ENCODE measurements at places on chromosomes 3 and 15. TPM values are rescaled to one million over a fixed set of nuclear protein-coding genes. Genes with fewer than 3 reads are reported as not detected.

Gene GLT8D1
- polyA plus RNA-seq, result 53.8 TPM

Gene C3orf49
- polyA plus RNA-seq, result 0.33 TPM

GRCh38 chr3:100020876-100021644 is 93.2 kb downstream of the FILIP1L start:
- no peak overlapping the region for H3K4me3 ChIP-seq
- no peak for DNase-seq
- H3K27me3 ChIP-seq, result no peaks in the 10 kb centered on the region
- no peak overlapping the region for H3K27ac ChIP-seq
- H3K4me1 ChIP-seq, result peaks cover 21% of the 10 kb centered on the region

GRCh38 chr3:55651011-55651410 is 163.9 kb upstream of the WNT5A start:
- no peak for DNase-seq
- H3K4me3 ChIP-seq, result no peak overlapping the region
- H3K4me1 ChIP-seq, result no peaks in the 10 kb centered on the region
- H3K36me3 ChIP-seq, result no peaks in the 10 kb centered on the region
- H3K27ac ChIP-seq, result no peak overlapping the region
- peaks cover 5% of the 10 kb centered on the region for H3K27me3 ChIP-seq

- H3K27ac ChIP-seq, result no peak overlapping the region
- H3K27me3 ChIP-seq, result no peaks in the 10 kb centered on the region
- no peaks in the 10 kb centered on the region for H3K36me3 ChIP-seq
- H3K4me3 ChIP-seq, result no peak overlapping the region
These were observed 95.1 kb upstream of the ZBED2 start for GRCh38 chr3:111690242-111690641.

Gene PLSCR2
- 0.79 TPM for polyA plus RNA-seq

Gene SLCO3A1
- 5.1 TPM for polyA plus RNA-seq

GRCh38 chr15:25057574-25057973 is 102.8 kb downstream of the SNRPN start:
- no peak overlapping the region for H3K27ac ChIP-seq
- H3K27me3 ChIP-seq, result no peaks in the 10 kb centered on the region
- no peak overlapping the region for H3K4me3 ChIP-seq
- H3K4me1 ChIP-seq, result no peaks in the 10 kb centered on the region

Gene ASB14
- polyA plus RNA-seq, result 0.78 TPM

GRCh38 chr3:174126990-174127758 is 729.6 kb downstream of the NLGN1 start:
- H3K4me1 ChIP-seq, result no peaks in the 10 kb centered on the region
- no peak overlapping the region for H3K27ac ChIP-seq
- H3K36me3 ChIP-seq, result no peaks in the 10 kb centered on the region
- H3K4me3 ChIP-seq, result no peak overlapping the region

DNA sequence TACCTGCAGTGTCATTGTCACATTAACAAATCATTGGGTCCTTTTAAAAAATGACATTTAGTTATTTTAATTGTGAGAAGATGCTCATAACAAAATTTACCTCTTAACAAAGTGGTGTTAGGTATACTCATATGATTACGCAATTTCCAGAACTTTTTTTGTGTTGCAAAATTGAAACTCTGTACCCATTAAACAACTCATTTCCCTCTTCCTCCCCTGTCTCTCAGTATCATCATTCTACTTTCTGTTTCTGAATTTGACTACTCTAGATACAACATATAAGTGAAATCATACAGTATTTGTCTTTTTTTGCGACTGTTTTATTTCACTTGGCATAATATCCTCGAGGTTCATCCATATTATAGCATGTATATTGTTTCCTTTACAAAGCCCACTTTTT is 58.7 kb upstream of the CHST2 start:
- H3K4me1 ChIP-seq, result peaks cover 4% of the 10 kb centered on the region
- H3K4me3 ChIP-seq, result no peak overlapping the region
- no peaks in the 10 kb centered on the region for H3K27me3 ChIP-seq
- H3K27ac ChIP-seq, result no peak overlapping the region
- no peak for DNase-seq

DNA sequence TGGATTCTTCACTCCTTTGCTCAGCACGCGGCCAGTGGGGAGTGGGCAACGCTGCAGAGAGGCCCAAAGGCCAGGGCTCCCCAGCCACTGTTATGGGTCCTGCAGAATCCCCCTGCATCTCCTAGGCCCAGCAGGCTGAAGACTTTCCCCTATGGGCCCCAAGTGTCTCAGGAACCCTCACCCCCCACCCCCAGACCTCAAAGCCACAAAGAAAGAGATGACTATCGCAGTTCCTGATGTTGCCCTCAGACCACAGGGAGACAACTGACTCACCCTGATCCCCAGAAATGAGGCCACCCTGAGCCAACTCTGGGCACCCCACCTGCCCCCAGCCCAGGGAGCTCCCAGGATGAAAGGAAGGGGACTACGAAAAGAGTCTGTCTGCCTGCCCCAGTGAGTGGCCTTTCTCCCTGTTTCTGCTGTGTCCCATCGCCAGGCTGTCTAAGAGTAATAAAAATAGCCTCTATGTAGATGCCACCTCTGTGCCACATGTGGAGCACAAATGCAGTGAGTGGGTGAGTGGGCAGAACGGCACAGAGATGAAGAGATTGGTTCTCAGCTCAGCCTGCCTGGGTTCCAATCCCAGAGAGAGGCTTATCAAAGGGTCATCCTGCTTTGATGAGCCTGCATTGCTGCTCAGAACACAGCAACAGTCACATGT is 283.0 kb downstream of the UACA start:
- no peaks in the 10 kb centered on the region for H3K4me1 ChIP-seq
- H3K36me3 ChIP-seq, result no peaks in the 10 kb centered on the region
- DNase-seq, result no peak
- H3K4me3 ChIP-seq, result no peak overlapping the region

GRCh38 chr15:96119734-96120133 is 210.8 kb upstream of the NR2F2 start:
- H3K36me3 ChIP-seq, result no peaks in the 10 kb centered on the region
- H3K4me3 ChIP-seq, result no peak overlapping the region
- H3K27ac ChIP-seq, result no peak overlapping the region
- DNase-seq, result no peak
- H3K27me3 ChIP-seq, result no peaks in the 10 kb centered on the region

Gene PRICKLE2
- polyA plus RNA-seq, result 10.5 TPM

Gene LIPH
- 6.9 TPM for polyA plus RNA-seq

- H3K4me3 ChIP-seq, result no peak overlapping the region
- DNase-seq, result no peak
- H3K36me3 ChIP-seq, result peaks cover 92% of the 10 kb centered on the region
- H3K27me3 ChIP-seq, result peaks cover 3% of the 10 kb centered on the region
- H3K27ac ChIP-seq, result no peak overlapping the region
- H3K4me1 ChIP-seq, result peaks cover 28% of the 10 kb centered on the region
These were observed 5.4 kb upstream of the GRAMD2A start for GRCh38 chr15:72202801-72203506.

DNA sequence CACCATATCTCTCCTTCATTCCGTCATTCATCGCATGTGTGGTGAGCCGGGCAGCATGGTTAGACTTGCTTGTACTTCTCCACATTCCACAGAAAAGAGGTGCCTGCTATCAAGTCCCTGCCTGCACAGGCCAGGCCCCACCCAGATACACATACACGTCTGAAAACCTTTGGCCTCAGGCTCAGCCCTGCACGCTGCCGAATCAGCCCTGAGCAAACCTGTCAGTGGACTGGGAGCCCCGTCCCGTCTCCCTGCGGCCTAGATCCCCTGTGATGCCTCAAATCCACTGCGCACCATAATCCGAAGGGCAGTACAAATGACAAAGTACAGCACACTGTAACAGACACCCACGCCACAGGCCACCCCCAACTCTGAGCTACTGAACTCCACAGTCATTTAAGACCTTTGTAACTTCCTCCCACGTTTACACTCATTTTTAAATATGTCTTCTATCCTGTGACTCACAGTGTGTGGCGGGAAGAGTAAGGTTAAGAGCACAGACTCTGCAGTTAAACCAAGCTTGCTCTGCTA is 67.1 kb downstream of the MB21D2 start:
- H3K4me3 ChIP-seq, result no peak overlapping the region
- H3K27me3 ChIP-seq, result no peaks in the 10 kb centered on the region
- H3K27ac ChIP-seq, result peak overlapping the region; percentile 92
- DNase-seq, result peak; percentile 94
- H3K4me1 ChIP-seq, result peaks cover 40% of the 10 kb centered on the region
- no peaks in the 10 kb centered on the region for H3K36me3 ChIP-seq

DNA sequence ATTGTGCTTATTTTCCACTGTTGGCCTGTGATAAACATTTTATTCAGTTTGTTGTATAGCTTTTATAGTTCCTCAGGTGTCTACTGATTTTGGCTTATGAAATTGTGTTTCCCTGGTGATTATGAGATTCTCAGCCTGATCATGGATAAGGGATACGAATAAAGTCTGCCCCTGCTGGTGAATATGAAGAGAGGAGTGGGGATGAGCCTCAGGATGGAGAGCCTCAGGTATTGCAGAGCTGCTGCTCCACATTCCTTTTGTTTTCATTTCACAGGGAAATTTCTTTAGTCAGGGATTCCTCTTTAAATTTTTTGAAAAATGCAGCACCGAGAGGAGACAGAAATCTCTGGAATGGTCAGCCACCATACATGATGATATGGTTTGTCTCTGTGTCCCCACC is 14.7 kb upstream of the RAB6B start:
- DNase-seq, result no peak
- no peaks in the 10 kb centered on the region for H3K4me1 ChIP-seq
- H3K27me3 ChIP-seq, result peaks cover 4% of the 10 kb centered on the region
- H3K27ac ChIP-seq, result no peak overlapping the region
- H3K36me3 ChIP-seq, result no peaks in the 10 kb centered on the region
- no peak overlapping the region for H3K4me3 ChIP-seq

DNA sequence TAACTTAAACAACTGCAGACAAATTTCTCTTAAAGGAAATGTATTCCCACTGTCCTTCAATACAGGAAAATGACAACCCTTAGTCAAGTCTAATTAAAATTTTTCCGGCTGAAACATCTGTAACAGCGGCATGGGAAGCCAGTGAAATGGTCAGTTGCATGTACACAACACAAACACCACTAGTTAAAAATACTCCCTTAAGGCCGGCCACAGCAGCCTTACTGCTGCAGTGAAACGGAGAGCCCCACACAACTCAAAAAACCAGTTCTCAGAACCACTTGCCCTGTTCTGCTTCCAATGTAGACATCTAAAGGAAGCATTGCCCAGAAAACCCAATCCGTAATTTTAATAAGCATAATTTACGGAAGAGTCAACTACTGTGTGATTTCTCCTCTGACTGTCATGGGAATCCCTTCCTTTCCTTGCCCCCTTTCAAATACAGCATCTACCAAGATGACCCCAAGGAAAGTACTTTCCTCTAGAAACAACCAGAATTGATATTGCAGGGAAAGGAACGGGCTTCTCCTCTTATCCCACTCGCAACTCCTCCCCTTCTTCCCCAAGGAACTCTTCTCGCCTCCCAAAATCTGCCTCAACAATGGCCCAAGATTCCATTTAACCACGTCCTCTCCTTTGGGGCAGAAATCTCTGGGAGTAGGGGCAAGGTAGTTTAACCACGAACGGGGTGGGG is 1.6 kb downstream of the FBN1 start:
- peaks cover 31% of the 10 kb centered on the region for H3K27me3 ChIP-seq
- H3K36me3 ChIP-seq, result no peaks in the 10 kb centered on the region
- no peaks in the 10 kb centered on the region for H3K4me1 ChIP-seq
- peak overlapping the region; percentile 63 for H3K4me3 ChIP-seq
- H3K27ac ChIP-seq, result peak overlapping the region; percentile 30

DNA sequence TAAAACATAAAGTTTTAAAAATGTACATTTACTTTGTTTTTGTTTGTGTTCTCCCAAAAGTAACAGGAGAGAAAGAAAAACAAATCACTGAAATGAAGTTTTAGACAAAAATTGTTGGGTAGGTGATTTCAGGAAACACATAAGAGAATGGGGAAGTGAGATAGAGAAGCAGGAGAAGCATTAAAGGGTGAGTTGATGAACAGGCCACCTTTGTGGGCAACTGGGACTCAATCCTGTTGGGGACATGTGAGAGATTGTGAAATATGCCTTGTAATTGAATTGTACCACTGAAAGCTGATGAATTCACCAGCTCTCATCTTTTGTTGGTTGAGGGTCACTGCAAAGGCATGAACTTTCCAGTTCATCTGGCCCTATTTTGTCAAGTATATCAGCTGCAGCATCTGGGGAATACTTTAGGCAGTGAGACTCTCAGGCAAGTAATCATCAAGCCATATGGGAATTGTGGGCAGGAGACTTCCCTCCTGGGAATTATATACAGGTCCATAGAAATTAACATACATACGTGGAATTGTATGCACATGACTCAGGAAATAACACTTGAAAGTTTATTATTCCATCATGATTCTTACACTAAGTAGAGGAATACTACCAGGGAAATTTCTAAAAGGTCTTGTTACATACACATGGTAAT is 181.0 kb downstream of the ZBBX start:
- no peak for DNase-seq
- no peak overlapping the region for H3K4me3 ChIP-seq
- H3K4me1 ChIP-seq, result no peaks in the 10 kb centered on the region
- no peaks in the 10 kb centered on the region for H3K36me3 ChIP-seq
- H3K27ac ChIP-seq, result no peak overlapping the region

GRCh38 chr3:31213869-31214486 is 318.7 kb upstream of the STT3B start:
- H3K4me3 ChIP-seq, result no peak overlapping the region
- H3K36me3 ChIP-seq, result no peaks in the 10 kb centered on the region
- DNase-seq, result peak; percentile 62
- no peaks in the 10 kb centered on the region for H3K27me3 ChIP-seq
- H3K4me1 ChIP-seq, result peaks cover 5% of the 10 kb centered on the region

DNA sequence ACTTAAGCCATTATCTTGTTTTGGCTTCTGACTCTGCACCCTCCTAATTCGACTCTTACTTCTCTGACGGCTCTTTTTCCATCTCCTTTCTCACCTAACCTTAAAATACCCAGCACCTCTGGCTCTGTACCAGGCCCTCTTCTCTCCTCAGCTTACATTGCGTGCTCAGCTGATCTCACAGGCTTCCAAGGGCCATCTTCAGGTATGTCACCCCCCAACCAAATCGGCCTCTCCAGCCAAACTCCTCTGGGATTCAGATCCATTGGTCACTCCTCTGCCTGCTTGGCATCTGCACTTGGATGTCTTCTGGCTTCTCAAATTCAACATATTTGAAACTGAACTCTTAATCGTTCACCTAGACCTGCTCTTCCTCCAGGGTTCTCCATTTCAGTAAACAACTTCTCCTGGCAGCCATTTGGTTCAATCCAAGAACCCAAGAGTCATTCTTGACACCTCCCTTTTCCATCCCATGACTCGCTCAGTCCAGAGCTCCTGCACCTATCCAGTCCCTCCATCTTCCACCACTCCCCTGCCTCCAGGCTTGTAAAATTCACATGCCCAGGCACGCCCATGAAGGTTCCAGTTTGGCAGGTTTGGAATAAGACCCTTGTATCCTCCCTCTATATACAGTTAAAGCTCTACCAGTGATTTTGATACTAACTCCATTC is 35.2 kb upstream of the SLC41A3 start:
- no peak overlapping the region for H3K4me3 ChIP-seq
- H3K27me3 ChIP-seq, result no peaks in the 10 kb centered on the region
- no peaks in the 10 kb centered on the region for H3K4me1 ChIP-seq
- no peak for DNase-seq
- peaks cover 19% of the 10 kb centered on the region for H3K36me3 ChIP-seq

DNA sequence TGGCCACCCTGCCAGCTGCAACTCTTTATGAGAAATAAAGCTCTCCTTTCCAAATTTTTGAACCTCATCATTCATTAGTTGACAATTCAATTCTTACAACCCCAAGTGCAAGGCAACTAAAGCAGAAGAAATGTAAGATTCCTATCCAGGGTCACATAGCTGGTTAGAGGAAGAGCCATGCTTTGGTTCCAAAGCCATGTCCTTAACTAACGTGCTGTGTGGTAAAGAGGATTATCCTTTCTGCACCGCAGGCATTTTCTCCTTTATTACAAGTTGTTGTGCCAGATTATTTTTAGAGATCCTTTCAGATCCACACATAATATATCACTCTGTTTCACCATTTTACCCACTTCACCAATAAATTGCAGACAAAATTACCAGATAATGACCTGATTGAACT is 36.5 kb downstream of the TM4SF18 start:
- no peak overlapping the region for H3K4me3 ChIP-seq
- peaks cover 30% of the 10 kb centered on the region for H3K4me1 ChIP-seq
- H3K27me3 ChIP-seq, result no peaks in the 10 kb centered on the region

Data from large intestine (tissue), 12 donors.